ENCODE measurements at places on chromosomes 3 and 15.

- H3K4me3 ChIP-seq: no peak overlapping the region
- no peak for DNase-seq
- H3K4me1 ChIP-seq: no peaks in the 10 kb centered on the region
- no peak overlapping the region for H3K27ac ChIP-seq
- H3K27me3 ChIP-seq: peaks cover 8% of the 10 kb centered on the region
Observed at GRCh38 chr15:61046291-61046690, 182.8 kb downstream of the RORA start.

- DNase-seq: no peak
- H3K4me3 ChIP-seq: no peak overlapping the region
- no peaks in the 10 kb centered on the region for H3K36me3 ChIP-seq
- H3K27me3 ChIP-seq: peaks cover 7% of the 10 kb centered on the region
- no peaks in the 10 kb centered on the region for H3K4me1 ChIP-seq
Observed at GRCh38 chr15:66017792-66018487, 148.6 kb downstream of the RAB11A start.

DNA sequence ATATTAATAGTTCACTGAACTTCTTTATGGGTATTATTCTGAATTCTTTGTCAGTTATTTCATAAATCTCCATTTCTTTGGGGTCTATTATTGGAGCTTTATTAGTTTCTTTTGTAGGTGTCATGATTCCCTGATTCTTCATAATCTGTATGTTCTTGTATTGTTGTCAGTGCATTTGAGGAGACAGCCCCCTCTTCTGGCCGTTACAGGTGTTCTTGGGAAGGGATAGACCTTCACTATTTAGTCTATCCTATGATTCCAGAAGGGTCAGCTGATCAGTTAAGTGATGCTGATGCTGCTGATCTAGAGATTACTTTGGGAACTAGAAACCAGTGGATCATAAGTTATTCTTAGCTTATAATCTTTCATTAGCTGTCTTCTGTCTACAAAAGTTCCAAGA is 34.9 kb downstream of the TMEM39A start:
- no peaks in the 10 kb centered on the region for H3K27me3 ChIP-seq
- no peaks in the 10 kb centered on the region for H3K4me1 ChIP-seq
- no peak for DNase-seq
- H3K27ac ChIP-seq: no peak overlapping the region
- H3K36me3 ChIP-seq: peaks cover 61% of the 10 kb centered on the region

DNA sequence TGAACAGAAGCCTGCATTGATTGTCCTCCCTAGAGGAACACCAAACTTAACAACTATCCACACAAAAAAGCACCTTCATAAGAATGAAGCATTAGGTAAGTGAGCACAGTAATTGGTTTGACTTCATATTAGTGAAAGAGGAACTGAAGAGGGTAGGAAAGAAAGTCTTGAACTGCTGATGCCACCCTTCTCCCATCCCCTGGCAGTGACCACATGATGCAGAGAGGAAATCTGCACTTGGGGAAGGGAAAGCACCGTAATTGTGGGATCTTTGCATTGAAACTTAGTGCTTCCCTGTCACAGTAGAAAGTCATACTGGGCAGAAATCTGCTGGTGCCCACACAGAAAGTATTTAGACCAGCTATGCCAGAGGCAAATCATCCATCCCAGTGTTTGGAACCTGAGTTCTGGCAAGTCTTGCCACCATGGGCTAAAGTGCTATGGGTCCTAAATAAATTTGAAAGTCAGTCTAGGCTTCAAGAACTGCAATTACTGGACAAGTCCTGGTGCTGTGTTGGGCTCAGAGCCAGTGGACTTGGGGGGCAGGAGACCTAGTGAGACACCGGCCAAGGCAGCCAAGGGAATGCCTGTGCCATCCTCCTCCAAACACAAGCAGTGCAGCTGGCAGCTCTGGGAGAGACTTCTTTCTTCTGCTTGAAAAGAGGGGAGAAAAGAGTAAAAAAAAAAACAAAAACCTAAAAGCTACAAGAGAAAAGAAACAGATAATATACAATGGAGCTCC is 63.6 kb downstream of the SLC15A2 start:
- no peaks in the 10 kb centered on the region for H3K4me1 ChIP-seq
- no peak overlapping the region for H3K4me3 ChIP-seq
- H3K36me3 ChIP-seq: peaks cover 4% of the 10 kb centered on the region
- no peak overlapping the region for H3K27ac ChIP-seq
- H3K27me3 ChIP-seq: no peaks in the 10 kb centered on the region
- DNase-seq: no peak

DNA sequence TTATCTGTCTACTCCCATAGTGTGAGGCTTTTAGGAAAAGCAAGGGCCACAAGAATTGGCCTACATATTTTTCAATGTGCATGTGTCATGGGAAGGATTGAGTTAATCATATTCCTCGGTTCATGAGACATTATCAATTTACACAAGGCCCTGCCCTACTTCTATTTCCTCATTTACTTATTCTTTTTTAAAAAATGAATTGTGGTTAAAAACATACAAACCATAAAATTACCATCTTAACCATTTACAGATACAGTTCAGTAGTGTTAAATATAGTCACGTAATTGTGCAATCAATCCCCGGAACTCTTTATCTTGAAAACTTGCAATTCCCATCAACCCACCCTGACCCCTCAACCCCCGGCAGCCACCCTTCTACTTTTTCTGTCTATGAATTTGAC is 284.0 kb upstream of the GADL1 start:
- no peak overlapping the region for H3K27ac ChIP-seq
- H3K4me3 ChIP-seq: no peak overlapping the region
- H3K36me3 ChIP-seq: no peaks in the 10 kb centered on the region
- no peaks in the 10 kb centered on the region for H3K4me1 ChIP-seq

- peaks cover 16% of the 10 kb centered on the region for H3K27me3 ChIP-seq
- no peaks in the 10 kb centered on the region for H3K36me3 ChIP-seq
- no peak for DNase-seq
- no peak overlapping the region for H3K4me3 ChIP-seq
- no peaks in the 10 kb centered on the region for H3K4me1 ChIP-seq
Observed at GRCh38 chr15:45777781-45778180, 143.0 kb downstream of the SQOR start.

GRCh38 chr15:52334491-52335160 is 39.0 kb upstream of the MYO5C start:
- H3K36me3 ChIP-seq: peaks cover 2% of the 10 kb centered on the region
- no peak for DNase-seq
- H3K27me3 ChIP-seq: no peaks in the 10 kb centered on the region
- H3K4me3 ChIP-seq: no peak overlapping the region
- H3K27ac ChIP-seq: no peak overlapping the region

GRCh38 chr3:49263159-49263889 is 13.7 kb downstream of the C3orf62 start:
- H3K27me3 ChIP-seq: no peaks in the 10 kb centered on the region
- H3K27ac ChIP-seq: no peak overlapping the region
- no peaks in the 10 kb centered on the region for H3K36me3 ChIP-seq
- H3K4me1 ChIP-seq: peaks cover 3% of the 10 kb centered on the region

- H3K27me3 ChIP-seq: peaks cover 20% of the 10 kb centered on the region
- no peak overlapping the region for H3K27ac ChIP-seq
- no peak overlapping the region for H3K4me3 ChIP-seq
- no peaks in the 10 kb centered on the region for H3K36me3 ChIP-seq
Observed at GRCh38 chr3:190357468-190357867, 30.5 kb upstream of the CLDN16 start.

- H3K27ac ChIP-seq: no peak overlapping the region
- H3K36me3 ChIP-seq: no peaks in the 10 kb centered on the region
- no peak overlapping the region for H3K4me3 ChIP-seq
- no peaks in the 10 kb centered on the region for H3K4me1 ChIP-seq
- DNase-seq: no peak
- H3K27me3 ChIP-seq: no peaks in the 10 kb centered on the region
Observed at GRCh38 chr3:127743351-127744252, 70.8 kb downstream of the ABTB1 start.

GRCh38 chr3:123769356-123769743 is 114.8 kb downstream of the MYLK start:
- H3K27ac ChIP-seq: no peak overlapping the region
- no peak overlapping the region for H3K4me3 ChIP-seq
- H3K4me1 ChIP-seq: no peaks in the 10 kb centered on the region
- no peaks in the 10 kb centered on the region for H3K36me3 ChIP-seq
- no peaks in the 10 kb centered on the region for H3K27me3 ChIP-seq

DNA sequence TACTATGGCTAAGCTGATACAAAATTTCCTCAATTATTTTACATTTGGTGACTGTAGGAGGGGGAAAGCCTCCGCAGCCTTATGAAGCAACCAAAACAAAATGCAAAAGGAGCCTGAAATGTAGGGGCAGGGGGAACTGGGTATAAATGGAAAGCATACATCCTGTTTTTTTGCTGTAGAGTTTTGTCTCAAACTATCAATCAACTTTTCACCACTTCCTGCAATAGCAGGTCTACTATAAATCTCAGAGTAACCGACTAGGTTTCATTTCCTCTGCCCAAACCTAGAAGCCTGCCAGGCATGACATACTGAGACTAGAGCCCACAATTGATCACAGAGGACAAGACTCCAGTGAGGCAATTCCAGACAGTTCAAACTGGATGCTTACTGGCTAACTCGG is 91.3 kb downstream of the SHQ1 start:
- H3K4me3 ChIP-seq: peak overlapping the region; percentile 40
- H3K4me1 ChIP-seq: peaks cover 51% of the 10 kb centered on the region
- peak overlapping the region; percentile 89 for H3K27ac ChIP-seq
- H3K27me3 ChIP-seq: no peaks in the 10 kb centered on the region

DNA sequence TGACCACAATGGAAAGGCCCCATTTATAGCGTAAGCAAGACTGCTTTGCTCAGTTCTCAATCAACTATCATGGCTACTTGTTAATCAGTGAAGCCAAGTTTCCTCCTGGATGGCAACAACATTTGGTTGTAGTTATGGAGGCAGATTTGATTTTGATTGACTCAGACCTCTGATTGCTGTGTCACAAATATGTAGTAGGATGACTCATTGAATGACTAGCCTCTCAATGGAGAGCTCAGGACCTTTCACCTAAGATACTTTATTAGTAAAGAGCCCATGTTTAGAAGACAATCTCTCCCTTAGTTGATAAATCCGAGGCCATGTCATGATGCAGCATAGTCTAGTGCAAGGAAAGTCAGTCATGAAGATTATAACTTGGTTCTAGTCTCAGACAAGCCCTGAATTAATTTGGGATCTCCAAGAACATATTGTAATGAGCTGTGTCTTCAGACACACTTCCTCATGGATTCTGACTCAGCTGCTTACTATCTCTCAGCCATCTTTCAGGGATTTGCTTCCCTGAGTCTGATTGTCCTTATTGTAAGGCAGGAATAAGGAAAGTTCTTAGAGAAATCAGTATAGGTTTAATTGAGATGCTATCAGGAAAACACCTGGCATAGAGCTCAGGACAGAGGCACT is 397.4 kb upstream of the TMCO5A start:
- no peak overlapping the region for H3K27ac ChIP-seq
- no peak overlapping the region for H3K4me3 ChIP-seq
- H3K27me3 ChIP-seq: peaks cover 3% of the 10 kb centered on the region
- H3K4me1 ChIP-seq: no peaks in the 10 kb centered on the region
- no peak for DNase-seq
- no peaks in the 10 kb centered on the region for H3K36me3 ChIP-seq

DNA sequence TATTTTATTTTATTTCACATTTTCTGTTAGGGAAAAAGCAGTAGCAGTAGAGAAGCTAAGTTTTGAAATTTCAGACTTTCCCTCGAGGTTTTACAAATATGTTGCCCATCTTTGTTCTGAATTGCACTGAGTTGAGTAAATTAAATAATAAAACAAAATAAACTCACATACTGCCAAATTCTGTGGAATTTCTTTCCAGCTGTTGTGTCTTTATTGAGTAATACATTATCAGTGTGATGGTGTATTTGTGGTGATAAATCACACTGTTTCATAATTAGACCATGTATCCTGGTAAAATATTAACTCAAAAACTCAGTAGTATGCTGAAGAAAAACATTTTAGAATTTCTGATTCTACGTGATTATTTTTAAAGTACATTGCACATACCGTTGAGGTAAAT is 592.1 kb downstream of the SI start:
- no peak overlapping the region for H3K27ac ChIP-seq
- H3K4me1 ChIP-seq: no peaks in the 10 kb centered on the region
- H3K36me3 ChIP-seq: no peaks in the 10 kb centered on the region
- no peak overlapping the region for H3K4me3 ChIP-seq
- H3K27me3 ChIP-seq: no peaks in the 10 kb centered on the region

DNA sequence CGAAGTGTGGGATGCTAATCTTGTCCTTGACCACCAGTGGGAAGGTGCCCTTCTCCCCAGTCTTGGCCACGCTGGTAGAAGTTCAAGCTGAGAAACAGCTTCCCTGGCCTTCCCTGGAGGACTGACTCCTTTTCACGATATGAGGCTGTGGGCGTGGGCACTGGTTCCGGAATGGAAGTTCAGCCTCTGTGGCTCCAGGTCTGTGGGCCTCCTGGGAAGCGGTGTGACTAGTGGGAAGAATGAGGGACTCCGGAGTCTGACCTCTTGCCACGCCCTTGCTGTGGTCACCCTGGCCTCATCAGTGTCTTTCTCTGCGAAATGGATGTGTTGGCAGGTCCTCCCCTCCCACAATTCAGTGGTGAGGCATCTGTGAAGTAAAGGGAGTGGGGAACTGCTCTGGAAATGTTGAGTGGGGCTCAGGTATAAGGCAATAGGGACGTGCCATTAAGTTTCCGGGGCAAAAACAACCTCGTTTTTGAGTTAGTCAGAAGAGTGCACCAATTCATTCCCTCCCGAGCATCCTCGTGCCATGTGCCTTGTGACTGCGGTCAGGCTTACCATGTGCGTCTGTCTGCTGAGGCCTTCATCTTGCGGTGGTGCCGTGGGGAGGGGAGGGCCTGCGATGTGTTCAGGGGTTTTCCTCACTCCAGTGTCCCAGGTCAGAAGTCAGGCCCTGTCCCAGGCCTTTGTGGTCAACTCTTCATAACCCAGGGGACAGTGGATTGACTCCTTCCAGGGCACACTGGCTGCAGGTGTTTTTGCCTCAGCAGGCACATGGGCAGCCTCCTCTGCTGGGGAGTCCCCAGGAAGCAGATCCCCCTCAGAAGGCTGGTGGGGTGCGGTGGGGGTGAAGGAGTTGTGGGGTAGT is 11.8 kb upstream of the SEC13 start:
- H3K4me1 ChIP-seq: peaks cover 11% of the 10 kb centered on the region
- peaks cover 20% of the 10 kb centered on the region for H3K27me3 ChIP-seq
- H3K4me3 ChIP-seq: no peak overlapping the region
- DNase-seq: no peak
- H3K36me3 ChIP-seq: no peaks in the 10 kb centered on the region

- no peak overlapping the region for H3K27ac ChIP-seq
- H3K36me3 ChIP-seq: peaks cover 3% of the 10 kb centered on the region
- no peak overlapping the region for H3K4me3 ChIP-seq
- DNase-seq: no peak
- no peaks in the 10 kb centered on the region for H3K27me3 ChIP-seq
- peaks cover 16% of the 10 kb centered on the region for H3K4me1 ChIP-seq
Observed at GRCh38 chr3:45021524-45022297, 4.4 kb upstream of the CLEC3B start.
